ENCODE measurements at places on chromosomes 3 and 15. TPM values are rescaled to one million over a fixed set of nuclear protein-coding genes. Genes with fewer than 3 reads are reported as not detected.

- DNase-seq = no peak
Observed at GRCh38 chr3:82342521-82342920, 581.1 kb upstream of the GBE1 start.

GRCh38 chr3:185605566-185605965 is 19.5 kb downstream of the SENP2 start:
- DNase-seq = no peak

GRCh38 chr3:98710067-98710659 is 53.0 kb upstream of the ST3GAL6 start:
- no peak for DNase-seq

GRCh38 chr3:69142090-69142489 is 19.7 kb upstream of the LMOD3 start:
- DNase-seq = no peak

- no peak for DNase-seq
Observed at GRCh38 chr15:98855815-98856531, 151.6 kb downstream of the PGPEP1L start.

DNA sequence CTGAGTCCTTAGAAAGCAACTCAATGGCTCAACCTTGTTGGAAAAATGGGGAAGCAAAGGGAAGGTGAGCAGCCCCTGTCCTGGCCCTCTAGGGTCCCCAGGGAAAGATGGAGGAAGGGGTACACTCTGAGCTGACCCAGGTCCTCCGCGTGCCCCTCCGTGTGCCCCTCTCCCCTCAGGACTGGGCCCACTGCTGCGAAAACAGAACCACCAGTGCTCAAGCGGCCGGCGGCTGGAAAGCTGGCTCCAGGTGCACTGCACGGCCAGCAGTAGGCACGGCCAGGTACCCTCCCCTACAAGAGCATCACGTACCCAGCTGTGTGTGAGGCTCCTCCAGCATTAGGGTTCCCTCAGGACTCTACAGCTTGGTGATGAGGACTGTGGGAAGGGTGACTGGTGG is 26.3 kb downstream of the RAB43 start:
- no peak for DNase-seq

GRCh38 chr3:10469441-10470119 is 35.8 kb downstream of the ATP2B2 start:
- DNase-seq = no peak

DNA sequence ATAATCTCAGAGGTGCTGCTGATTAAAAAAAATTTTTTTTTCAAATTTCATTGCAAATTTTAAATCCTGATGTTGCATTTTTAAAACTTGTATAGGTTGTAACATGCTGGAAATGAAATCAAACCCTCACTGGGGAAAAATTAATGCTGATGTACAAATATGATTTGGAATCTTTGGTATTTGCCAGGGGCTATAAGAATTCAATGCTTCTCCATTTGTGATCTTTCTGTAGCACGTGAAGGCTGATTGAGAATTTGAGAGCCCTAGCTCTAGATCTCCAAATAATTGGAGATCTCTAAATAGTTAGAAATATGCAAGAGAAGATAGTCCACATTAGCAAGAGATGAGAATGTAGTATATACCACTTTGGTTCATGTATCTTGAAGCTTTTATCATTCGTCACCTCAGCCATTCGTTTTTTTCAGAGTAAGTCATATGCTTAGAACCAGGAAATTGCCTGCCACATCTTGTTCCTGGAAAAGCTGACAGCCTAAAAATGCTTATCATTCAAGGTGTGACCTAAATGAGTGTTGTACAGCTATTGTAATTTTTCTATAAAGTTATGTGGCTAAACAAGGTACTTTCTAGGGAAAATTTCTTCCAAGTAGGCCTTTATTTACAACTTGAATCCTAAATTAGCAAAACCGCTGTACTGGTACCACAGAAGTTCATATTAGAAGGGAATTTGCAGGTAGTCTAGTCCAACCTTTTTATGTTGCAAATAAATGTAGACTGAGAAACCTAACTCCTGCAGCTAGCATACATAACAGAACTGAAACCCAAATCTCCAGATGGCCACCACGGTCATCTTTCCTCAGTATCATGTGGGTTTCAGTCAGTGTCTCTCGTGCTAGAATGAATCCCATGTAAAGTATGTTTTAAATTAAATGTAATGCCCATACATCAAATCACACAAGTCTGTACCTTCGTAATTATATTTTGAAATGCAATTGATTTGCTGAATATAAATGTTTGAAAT is 48.5 kb downstream of the FNDC3B start:
- DNase-seq = no peak

DNA sequence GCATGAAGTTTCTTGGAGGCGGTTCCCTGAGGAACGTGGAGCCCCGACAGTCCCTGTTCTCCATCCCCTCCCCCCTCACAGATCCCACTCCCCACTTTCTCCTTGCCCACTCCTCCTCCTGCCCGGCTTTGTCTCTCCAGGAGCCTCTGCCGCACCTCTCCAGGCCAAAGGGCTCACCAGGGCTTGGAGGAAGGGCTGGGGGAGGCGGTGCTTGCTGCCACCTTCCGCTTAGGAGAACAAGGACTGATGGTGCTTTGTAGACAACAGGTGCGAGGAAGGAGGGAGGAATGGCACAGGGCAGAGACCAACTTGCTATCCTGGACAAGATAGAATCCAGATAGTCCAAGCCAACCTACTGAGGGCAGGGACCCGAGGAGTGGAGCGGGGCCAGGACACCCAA is 103.5 kb upstream of the SMAD3 start:
- DNase-seq = no peak

DNA sequence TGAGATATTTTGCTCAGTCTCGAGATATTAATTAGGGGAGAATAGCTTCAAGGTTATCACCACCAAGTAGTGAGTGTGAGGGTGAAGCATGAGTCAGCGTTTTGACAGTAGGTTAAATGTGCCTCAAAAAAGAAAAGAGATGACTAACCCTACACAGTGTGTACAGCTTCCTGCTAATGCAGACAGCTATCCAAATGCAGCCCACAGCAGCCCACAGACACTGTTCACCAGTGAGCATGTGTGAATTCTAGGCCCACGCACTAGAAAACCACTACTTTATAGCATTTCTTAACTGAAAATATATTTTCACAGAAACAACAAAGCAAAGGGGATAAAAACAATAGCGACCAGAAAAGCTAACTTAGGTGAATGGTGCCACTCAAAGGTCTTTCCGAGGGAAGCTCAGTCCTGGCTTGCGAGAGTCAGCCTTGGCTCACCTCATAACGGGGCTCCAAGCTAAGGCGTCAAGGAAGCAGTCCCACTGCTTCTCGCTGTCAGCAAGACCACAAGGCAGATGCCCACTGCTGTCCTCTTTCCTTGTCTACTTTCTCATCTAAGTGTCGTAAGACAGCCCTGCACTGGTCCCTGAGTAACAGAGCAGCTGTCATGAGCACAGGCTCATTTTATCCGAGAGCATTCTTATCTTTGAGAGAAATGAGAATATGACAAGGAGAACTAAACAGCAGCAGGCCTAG is 47.6 kb downstream of the TXNRD3 start:
- DNase-seq = no peak

GRCh38 chr3:12192655-12193484 is 34.2 kb upstream of the TIMP4 start:
- DNase-seq = no peak

GRCh38 chr3:52721002-52721729 is 15.3 kb downstream of the SPCS1 start:
- DNase-seq = no peak

DNA sequence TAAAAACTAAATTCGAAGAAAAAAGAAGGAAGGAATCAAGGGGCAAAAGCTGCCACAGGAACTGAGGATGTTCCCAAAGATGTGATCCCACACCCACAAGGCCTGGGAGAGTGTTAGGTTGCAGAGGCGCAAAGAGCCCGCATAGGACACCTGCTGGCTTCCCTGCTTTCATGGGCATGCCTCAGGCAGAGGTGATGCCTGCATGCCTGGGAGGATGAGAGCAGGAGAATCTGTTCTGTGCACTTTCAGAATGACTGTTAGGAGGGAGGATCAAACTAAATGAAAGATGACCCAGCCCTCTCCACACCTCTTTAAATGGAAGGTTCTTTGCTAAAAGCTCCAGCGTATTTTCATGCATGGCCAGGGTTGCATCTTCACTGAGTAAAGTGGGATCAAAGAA is 162.4 kb downstream of the PLCL2 start:
- no peak for DNase-seq

DNA sequence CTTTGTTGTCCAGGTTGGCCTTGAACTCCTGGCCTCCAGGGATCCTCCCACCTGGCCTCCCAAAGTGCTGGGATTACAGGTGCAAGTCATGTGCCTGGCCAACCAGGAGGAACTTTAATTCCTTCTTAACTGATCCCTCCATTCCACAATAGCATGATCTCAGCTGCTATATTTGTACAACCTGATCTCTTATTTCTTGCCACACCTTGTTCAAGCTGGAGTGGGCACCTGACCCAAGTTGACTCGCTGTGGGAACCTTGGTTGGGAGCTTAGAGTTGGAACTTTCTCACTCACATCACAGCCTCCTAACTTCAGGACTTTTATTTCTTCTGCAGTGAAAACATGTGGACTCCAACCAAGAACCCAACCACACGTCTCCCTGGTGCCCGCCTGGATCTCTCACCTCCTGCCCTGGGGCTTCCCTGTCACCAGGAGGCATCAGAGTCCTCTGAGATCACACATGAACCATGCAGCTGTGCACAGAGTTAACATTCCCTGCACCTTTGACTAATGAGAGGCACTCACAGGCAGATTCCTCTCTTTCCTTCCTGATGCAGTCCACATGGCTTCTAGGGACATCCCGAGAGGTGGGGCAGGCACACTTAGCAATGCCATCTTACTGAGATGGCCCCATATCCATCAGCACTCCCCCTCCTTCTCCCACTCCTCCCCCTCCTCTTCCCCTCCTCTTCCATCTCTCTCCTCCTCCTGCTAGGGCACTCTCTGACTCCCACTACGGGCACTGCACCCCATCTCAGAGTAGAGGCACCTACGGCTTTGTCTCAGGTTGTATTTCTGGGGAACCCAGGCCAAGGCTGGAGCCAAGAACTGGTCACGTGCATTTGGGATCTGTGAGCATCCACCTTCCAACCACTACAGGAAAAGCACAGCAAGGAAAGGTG is 9.7 kb upstream of the CYFIP1 start:
- no peak for DNase-seq

- no peak for DNase-seq
Observed at GRCh38 chr3:126536126-126536525, 12.2 kb downstream of the CHST13 start.

DNA sequence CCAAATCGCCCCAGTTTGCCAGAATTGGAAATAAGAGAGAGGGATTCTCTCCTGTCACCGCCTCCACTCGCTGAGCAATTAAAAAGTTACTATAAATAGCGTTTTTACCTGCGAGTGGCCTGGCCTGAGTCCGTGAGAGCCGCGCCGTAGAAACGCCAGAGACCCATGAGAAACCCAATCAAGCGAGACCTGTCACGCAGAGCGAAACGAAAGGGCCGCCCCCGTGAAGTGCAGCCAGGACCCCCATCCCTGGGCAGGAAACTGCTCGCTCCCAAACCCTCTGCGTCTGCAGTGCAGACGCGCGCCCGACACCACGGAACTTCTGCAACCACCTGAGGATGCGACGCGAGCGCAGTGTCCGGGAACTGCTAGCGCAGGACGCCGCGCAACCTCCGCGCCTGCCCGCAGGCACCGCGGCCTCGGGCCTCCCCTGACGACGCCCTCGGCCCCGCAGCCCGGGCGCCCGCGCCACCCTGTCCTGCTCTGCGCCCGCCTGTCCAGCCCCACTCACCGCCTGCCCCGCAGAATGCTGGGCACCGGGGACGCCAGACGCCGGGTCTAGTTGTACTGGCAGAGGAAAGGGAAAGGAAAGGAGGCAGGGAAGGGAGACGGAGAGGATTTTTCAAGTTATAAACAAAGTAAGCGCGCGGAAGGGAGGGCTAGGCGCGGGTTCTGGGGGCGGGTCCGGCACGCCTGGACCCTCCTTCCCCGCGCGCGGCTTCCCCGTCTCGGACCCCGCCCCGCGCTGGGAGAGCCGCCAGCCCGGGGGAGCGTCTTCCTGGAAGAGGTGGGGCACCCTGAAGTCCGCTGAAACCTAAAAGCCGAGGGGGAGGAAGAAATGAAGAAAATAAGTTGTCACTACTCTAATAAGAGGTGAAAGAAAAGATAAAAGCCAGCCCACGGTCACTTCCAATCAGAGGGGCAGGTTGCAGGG is at the start of gene PLSCR4:
TSS of gene PLSCR4 (minus strand) at position 657 of the 934 bp plus-strand sequence. CDS start 29,034 bp downstream, outside the sequence.
- DNase-seq = peak; percentile 96

DNA sequence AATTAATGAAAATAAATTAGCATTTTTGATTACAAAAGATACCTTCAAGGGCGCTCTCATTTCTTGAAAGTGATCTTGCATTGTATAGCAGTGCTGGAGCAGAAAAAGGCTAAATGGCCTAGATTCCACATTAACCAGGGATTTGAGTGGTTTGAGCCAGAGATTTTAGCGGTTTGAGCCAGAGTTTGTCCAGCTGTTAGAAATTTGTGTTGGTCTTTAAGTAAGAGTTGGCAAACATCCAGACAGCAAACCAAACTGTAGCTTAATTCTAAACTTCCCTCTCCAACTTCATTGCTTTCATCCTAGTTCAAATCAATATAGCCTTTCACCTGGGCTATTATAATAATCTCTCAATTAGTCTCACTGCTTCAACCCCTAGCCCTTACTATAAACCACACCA is 351.7 kb downstream of the IGSF11 start:
- no peak for DNase-seq

DNA sequence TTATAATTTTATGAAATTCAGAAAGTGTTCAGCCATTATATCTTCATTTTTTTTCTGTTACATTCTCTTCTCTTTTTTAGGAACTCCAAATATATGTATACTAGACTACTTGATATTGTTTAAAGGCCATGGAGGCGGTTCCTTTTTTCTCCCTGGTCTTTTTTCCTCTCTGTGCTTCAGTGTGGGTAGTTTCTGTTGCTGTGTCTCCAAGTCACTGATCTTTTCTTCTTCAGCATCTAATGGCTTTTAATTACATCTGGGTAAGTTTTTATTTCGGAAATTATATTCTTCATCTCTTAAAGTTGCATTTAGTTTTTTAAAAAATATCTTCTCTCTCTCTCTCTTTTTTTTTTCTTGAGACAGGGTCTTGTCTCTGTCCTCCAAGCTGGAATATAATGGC is 8.9 kb downstream of the PIGX start:
- DNase-seq = no peak

DNA sequence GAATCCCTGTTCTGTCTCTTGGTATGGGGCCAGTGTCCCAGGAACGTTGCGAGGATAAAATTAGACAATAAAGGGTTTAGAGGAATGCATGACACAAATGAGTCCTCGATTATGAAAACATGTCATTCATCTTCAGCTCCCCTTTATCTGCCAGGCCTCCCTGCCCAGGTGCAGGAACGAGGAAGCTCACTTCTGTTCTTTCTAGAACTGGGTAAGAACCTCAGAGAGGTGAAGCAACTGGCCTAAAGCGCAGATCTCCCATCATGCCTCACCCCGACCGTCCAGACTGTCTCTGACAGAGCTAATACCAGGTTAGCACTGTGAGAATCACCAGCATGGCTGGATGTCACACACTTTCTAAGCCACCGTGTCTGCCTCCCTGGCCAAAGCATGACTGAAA is 1.5 kb upstream of the ITIH1 start:
- no peak for DNase-seq

- no peak for DNase-seq
Observed at GRCh38 chr3:99429502-99429901, 208.9 kb upstream of the COL8A1 start.

The CD80 gene
- total RNA-seq = 0.26 TPM

The C3orf20 gene
- not detected for total RNA-seq

The SIDT1 gene
- total RNA-seq = 0.50 TPM

The SH3GL3 gene
- 4.1 TPM for total RNA-seq

The ZNF774 gene
- 4.9 TPM for total RNA-seq

The SERPINI2 gene
- total RNA-seq = 3.3 TPM

The SH2D7 gene
- not detected for total RNA-seq

The SNTN gene
- not detected for total RNA-seq

The ITIH1 gene
- not detected for total RNA-seq

The GREM1 gene
- total RNA-seq = 0.22 TPM

The TF gene
- total RNA-seq = 2.1 TPM

The CORO2B gene
- total RNA-seq = 11.4 TPM

The GPR160 gene
- total RNA-seq = 0.48 TPM

The MKRN3 gene
- 1.5 TPM for total RNA-seq
